Occipital lobe (tissue), 3 donors: ENCODE measurements at places on chromosomes 6 and 20. TPM values are rescaled to one million over a fixed set of nuclear protein-coding genes. Genes with fewer than 3 reads are reported as not detected.
A peak's percentile ranks its signal among the peaks of the same experiment; 100 is the strongest.

DNA sequence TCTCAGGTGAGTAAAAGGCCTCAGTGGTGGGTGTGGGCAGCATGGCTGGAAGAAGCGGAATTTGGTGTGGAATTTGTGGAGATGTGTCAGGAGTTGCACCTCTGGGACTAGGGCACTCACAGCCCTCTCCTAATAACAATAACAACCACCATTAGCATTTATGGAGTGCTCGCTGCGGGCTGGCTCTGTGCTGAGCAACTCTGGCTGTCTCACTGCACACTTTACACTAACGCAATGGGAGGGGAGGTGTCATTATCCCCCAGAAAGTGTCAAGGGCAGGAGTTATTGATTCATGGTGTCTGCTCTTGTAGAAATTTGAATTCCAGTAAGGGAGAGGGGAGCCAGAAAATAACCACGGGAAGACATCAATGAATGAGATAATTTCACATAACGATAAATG, 22.7 kb upstream of the SCRT2 start:
- no peak for DNase-seq

- no peak for DNase-seq
Observed at GRCh38 chr6:134394905-134395304, 77.0 kb upstream of the SGK1 start.

- no peak for DNase-seq
Observed at GRCh38 chr6:121522265-121522664, 86.8 kb downstream of the GJA1 start.

PHACTR3 gene
- 42.1 TPM for total RNA-seq

VWA7 gene
- total RNA-seq = 0.31 TPM

DEFB132 gene
- not detected for total RNA-seq

DNA sequence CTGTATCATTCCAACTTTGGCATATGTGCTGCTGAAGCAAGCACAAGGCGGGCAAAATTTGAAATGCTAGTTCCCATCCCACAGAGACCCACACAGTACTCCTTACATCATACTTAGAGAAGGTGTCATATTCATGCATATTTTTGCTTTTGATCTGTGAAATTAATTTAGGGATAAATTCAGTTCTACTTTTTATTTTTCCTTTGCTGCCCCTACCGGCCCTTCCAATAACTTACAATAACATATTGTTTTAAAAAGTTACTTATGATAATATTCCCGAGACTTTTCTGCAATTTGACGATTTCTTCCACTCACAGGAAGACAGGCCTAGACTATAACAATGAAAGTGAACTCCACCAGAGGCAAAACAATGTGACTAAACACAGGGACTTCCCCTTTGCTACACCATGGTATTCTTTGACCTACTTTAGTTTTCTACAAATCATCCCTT, 35.0 kb downstream of the SESN1 start:
- DNase-seq = no peak

GRCh38 chr20:25336561-25337422, 53.8 kb downstream of the ABHD12 start:
- DNase-seq = no peak

- DNase-seq = no peak
Observed at GRCh38 chr6:129209355-129209754, 326.4 kb downstream of the LAMA2 start.

GRCh38 chr6:162313922-162314660, 413.5 kb downstream of the PRKN start:
- no peak for DNase-seq

GPR63 gene
- 27.9 TPM for total RNA-seq

SNAI1 gene
- not detected for total RNA-seq

FLRT3 gene
- total RNA-seq = 27.5 TPM

GRCh38 chr6:89689732-89690131, 51.2 kb upstream of the LYRM2 start:
- DNase-seq = peak; percentile 54

GRCh38 chr20:59342023-59342957, 41.9 kb downstream of the EDN3 start:
- no peak for DNase-seq

DNA sequence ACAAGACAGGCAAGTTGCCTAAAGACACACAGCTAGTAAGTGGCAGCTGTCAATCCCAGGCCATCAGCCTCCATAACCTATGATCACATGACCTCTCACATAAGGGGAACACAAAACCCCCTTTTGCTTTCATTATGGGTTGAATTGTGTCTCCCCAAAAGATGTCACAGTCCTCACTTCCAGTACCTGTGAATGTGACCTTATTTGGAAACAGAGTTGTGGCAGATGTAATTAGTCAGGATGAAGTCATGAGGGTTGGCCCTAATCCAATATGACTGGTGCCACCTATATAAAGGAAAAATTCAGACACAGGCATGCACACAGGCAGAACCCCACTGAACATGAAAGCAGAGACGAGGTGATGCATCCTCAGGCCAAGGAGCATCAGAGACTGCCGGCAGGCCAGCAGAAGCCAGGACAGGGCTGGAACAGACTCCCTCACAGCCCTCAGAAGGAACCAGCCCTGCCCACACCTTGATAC, 33.6 kb downstream of the GFOD1 start:
- no peak for DNase-seq

DNA sequence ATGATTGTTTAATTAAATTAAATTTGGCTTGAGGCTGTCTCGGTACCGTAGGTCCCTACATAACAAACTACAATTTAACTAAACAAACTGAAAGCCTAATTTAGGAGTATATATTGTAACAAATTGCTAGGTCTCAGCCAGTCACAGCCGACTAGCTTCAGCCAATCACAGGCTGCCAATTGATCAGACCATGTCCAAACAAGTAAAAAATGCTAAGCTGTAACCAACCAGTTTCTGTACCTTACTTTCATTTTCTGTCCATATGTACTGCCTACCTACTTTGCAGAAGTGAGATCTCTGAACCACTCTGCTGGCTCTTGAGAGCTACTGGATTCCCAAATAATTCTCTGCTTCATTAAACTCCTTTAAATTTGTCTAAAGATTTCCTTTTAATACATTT, 648.0 kb upstream of the GJE1 start:
- DNase-seq = no peak

C20orf141 gene
- not detected for total RNA-seq
